Fibroblast of pulmonary artery (primary cell): ENCODE measurements at places on chromosomes 5 and 9.

DNA sequence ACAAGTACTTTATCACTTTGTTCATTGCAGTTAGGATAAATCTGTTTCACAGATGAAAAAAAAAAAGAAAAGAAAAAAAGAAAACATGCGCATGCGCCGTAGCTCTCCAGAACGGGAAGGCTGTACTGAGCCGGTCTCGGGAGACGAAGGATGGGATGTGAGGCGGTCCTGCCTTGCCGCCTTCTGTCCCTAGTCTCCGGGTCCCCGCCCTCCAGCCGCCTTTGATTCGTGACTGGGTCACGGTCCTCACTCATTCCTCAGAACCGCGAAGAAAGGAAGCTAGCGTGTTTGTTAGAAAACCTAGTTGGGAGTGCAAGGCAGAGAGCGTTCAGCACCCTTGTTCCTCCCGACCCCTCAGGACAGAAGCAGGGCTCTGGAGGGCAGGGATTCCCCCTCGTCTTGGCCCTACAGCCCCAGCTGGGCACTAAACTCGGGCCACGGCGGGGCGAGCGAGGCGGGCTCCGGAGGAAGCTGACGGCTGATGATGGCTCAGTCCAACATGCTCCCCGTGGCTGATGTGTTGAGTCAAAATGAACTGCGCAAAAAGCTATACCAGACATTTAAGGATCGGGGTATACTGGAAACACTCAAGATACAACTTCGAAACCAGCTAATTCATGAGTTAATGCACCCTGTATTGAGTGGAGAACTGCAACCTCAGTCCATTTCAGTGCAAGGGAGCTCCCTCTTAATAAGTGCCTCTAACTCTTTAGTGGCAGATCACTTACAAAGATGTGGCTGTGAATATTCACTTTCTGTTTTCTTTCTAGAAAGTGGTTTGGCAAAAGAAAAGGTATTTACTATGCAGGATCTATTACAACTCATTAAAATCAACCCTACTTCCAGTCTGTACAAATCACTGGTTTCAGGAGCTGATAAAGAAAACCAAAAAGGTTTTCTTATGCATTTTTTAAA is 40.0 kb downstream of the CPLANE1 start:
- peak; percentile 29 for DNase-seq

- no peak for DNase-seq
Measured at GRCh38 chr9:102669220-102669619, 325.9 kb upstream of the CYLC2 start.

GRCh38 chr5:98527846-98528245 is 245.6 kb upstream of the RGMB start:
- DNase-seq = no peak

DNA sequence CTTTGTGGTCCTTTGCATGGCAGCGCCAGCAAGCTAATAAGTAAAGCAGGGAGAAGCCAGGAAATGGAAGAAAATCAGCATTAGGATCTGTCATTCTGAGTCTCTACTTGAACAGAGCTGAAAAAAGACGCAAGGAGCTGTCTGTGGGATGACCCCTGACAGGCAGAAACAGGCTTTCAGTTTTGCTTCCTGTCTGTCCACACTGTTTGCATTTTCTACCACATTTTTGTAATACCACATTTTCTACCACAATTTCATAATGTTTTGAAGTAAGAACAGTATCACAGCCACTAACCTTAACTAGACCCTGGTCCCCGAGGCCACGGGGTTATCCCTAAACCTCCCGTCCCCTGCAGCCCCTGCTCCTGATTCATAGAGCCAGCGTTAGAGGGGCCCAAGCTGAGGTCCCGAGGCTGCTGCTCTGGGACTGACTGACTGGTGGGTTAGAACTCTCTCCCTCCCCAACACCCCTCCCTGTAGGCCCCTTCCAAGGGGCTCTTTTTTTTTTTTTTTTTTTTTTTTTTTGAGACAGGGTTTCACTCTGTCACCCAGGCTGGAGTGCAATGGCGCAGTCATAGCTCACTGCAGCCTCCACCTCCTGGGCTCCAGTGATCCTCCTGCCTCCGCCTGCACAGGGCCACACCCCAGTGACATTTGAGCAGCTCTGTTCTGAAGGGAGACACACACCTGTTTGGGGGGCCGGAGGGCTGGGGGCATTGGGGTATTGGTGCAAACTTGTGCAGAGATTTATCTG is 4.0 kb upstream of the CLIC3 start:
- DNase-seq = peak; percentile 54

DNA sequence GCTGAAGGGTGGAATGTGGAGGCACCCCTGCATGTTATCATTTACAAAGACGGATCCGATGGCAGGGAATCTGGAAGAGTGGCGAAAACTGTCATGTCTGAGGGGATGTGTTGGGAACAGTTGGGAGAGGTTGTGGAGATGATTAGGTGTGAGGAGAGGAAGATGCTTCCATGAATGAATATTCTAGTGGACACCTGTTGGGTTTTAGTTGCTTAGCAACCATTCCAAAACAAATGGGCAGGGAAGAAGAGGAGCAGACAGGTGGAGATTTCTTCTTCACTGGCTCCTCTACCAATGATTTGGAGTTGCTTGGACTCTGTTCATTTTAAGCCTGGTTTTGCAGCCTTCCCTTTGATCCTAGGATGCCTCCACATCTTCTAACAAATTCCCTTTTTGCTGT is 465.3 kb upstream of the CLINT1 start:
- no peak for DNase-seq

GRCh38 chr5:95237324-95237723 is 47.6 kb downstream of the MCTP1 start:
- no peak for DNase-seq

GRCh38 chr9:94033383-94033782 is 50.9 kb upstream of the PTPDC1 start:
- no peak for DNase-seq

GRCh38 chr5:107023732-107024131 is 647.0 kb downstream of the EFNA5 start:
- DNase-seq = no peak
